AG20443 (cell line): ENCODE measurements at places on chromosomes 2 and 18.

GRCh38 chr2:53422979-53423378, 344.6 kb upstream of the CHAC2 start:
- peak; percentile 59 for DNase-seq

- DNase-seq: no peak
These were observed 8.1 kb upstream of the CXCR4 start for GRCh38 chr2:136126021-136126420.

- no peak for DNase-seq
These were observed 3.1 kb downstream of the CXCR2 start for GRCh38 chr2:218128781-218129457.

GRCh38 chr2:61434314-61434713, 36.6 kb downstream of the USP34 start:
- no peak for DNase-seq

DNA sequence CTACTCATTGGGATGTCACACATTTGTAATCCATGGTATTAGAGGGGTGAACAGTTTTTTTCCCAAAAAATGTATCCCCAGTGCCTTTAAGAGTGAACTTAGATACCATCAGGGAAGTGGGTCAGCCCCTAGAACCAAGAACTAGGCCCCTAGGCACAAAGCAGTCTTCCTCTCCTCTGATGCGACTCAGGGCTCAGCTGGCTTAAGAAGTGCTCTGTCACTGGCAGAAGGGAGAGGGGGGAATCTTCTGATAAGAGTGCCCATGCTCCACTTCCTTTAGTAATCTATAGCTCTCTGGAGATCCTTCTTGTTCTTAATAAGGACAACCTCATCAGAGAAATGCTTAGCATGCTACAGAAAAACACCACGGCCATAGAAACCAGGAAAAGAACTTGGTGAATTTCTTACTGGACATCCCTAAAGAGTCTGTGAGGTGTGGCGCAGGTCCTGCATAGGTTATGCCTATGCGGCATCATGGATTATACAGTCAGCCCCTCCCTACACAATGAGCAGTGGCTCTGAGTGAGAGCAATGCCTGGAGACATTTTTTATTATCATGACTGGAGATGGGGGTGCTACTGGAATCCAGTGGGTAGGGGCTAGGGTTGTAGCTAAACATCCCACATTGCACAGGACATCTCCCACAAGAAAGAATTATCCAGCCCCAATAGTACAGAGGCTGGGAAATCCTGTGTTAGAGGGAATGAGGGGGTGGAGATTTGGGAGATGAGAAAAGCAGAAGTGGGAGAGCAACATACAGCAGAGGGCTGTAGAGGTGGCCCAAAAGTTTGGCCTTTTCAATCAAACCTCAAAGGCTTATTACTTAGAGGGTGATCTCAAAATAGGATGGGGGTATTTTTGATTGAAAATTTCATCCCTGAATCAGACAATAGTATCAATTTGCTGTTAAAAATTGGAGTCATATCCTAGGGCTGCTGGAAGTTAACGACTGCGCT, 21.7 kb upstream of the ZNF385B start:
- no peak for DNase-seq

- no peak for DNase-seq
These were observed 158.9 kb downstream of the ATAD2B start for GRCh38 chr2:23767876-23768621.

- no peak for DNase-seq
These were observed 123.7 kb upstream of the SMAD2 start for GRCh38 chr18:48053881-48054816.

DNA sequence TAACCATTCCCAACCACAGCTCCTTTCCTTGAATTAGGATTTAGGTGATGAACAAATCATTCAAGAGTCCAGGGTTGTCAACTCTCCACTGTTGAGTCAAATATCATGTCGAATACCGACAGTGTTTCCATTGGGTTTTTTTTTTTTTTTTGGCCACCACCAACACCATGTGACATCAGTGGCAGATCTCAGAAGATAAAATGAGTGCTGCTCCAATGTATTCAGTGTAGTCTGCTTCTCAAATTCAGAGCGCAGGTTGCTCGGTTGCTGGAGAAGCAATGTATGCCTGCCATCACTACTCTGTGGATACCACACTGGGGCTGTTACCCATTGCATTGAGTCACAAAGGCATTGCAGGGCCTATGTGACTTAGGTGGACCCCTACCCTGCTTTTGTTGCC, 10.8 kb upstream of the ATL2 start:
- no peak for DNase-seq

GRCh38 chr18:13481331-13481730, 245.0 kb downstream of the FAM210A start:
- DNase-seq: no peak

- no peak for DNase-seq
These were observed 168.1 kb upstream of the VWC2L start for GRCh38 chr2:214242797-214243196.

GRCh38 chr2:240400371-240401161, 34.9 kb upstream of the GPC1 start:
- no peak for DNase-seq

GRCh38 chr2:43124687-43125057, 101.7 kb downstream of the ZFP36L2 start:
- DNase-seq: no peak

DNA sequence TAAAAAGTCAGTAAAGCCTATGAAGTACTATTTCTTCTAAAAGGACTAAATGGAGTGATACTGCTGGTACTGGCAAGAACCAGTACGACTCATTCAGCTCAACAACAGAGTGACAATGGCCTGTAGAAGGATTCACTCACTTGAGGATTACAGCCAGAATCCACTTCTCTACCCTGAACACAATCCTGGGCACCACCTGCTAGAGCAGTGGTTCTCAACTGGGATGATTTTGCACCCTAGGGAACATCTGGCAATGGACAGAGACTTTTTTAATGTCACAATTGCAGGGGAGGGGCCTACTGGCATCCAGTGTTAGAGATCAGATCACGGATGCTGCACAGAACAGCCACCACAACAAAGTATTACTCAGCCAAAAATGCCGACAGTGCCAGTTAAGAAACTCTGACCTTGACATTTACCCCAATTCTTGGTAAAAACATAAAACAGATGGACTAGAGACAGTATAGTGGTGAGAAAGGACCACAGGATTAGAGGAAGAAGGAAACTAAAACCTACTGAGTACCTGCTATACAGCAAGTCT, 5.0 kb downstream of the SPIRE1 start:
- peak; percentile 63 for DNase-seq

DNA sequence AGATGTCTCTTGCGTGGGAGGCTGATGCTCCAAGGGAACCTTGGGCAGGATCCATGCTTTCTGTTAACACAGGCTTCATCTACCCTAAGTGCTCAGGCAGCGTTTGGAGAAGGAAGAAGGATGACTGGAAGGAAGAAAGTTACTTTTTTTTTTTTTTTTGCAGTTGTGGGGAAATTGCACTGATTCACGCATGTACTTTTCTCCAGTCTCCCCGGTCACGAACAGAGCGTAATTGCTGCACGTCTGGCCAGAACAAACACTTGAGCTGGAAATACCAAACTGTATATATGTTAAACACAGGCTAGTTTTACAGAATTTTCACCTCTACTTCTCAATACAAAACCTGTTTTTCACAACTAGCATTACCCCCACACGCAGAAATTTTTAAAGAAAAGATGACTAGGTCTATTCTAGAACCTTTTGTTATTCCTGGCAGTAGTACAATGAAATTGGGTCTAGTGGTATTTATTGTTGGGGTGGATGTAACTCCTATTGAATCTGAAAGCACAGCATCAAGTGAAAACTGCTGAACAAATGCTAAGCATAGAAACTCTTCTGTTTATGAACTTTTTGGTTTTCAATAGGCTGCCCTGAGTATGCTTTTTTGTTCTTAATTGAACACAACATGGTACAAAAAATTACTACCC, 9.3 kb upstream of the SCYGR5 start:
- DNase-seq: no peak
